ENCODE measurements at places on chromosomes 6 and 20. TPM values are rescaled to one million over a fixed set of nuclear protein-coding genes. Genes with fewer than 3 reads are reported as not detected.

CLPSL1 gene
- not detected for total RNA-seq

BMP7 gene
- total RNA-seq, result 0.12 TPM

MMS22L gene
- total RNA-seq, result 12.8 TPM

HBS1L gene
- total RNA-seq, result 98.7 TPM

SIRPB2 gene
- not detected for total RNA-seq

CNR1 gene
- total RNA-seq, result not detected

SRF gene
- total RNA-seq, result 59.1 TPM

ADGRF4 gene
- not detected for total RNA-seq

LPA gene
- total RNA-seq, result not detected

LINC00237 gene
- total RNA-seq, result not detected

FOXQ1 gene
- total RNA-seq, result 1.5 TPM

NEDD9 gene
- 81.8 TPM for total RNA-seq

CYP24A1 gene
- total RNA-seq, result not detected

CRISP2 gene
- total RNA-seq, result not detected

LIN28B gene
- not detected for total RNA-seq

Data from hair follicle dermal papilla cell (primary cell).